ENCODE measurements at places on chromosomes 3 and 15.

DNA sequence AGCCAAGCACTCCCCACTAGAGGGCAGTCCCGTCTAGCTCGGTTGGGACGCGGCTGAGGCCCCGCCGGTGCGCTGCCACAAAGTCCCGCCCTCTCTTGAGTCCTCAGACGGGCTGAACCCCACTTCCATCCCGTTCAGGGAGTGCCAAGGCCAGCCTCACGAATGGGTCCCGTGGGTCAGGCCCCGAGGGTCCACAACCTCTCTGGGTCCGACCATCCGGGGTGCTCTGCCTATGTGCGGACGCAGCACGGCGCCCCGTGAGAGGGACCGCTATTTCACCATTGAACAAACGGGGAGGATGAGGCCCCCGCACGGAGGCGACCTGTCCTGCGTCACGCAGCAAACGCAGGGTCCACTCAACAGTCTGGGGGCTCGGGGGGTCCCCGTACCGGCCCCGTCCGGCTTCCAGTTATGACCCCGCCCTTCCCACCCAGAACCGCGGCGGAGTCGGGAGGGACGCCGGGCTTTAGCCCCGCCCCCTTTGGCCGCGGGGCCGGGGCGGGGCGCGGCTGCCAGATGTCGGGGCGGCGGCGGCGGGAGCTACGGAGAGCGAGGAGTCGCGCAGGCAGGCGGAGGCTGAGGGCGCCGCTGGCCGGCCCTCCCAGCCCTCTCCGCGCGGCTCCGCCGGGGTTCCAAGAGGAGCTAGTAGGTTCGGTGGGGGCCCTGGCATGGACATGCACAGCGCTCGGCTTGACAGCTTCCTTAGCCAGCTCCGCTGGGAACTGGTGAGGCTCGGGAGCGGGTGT lies at the start of gene INKA1:
Gene INKA1, plus strand, starts transcription at position 543 of the 746 bp plus-strand sequence. Its CDS starts 132 bp downstream, at position 675.
- peak; percentile 66 for DNase-seq

- no peak for DNase-seq
These were observed 377.2 kb upstream of the CFAP20DC start for GRCh38 chr3:59426821-59427565.

DNA sequence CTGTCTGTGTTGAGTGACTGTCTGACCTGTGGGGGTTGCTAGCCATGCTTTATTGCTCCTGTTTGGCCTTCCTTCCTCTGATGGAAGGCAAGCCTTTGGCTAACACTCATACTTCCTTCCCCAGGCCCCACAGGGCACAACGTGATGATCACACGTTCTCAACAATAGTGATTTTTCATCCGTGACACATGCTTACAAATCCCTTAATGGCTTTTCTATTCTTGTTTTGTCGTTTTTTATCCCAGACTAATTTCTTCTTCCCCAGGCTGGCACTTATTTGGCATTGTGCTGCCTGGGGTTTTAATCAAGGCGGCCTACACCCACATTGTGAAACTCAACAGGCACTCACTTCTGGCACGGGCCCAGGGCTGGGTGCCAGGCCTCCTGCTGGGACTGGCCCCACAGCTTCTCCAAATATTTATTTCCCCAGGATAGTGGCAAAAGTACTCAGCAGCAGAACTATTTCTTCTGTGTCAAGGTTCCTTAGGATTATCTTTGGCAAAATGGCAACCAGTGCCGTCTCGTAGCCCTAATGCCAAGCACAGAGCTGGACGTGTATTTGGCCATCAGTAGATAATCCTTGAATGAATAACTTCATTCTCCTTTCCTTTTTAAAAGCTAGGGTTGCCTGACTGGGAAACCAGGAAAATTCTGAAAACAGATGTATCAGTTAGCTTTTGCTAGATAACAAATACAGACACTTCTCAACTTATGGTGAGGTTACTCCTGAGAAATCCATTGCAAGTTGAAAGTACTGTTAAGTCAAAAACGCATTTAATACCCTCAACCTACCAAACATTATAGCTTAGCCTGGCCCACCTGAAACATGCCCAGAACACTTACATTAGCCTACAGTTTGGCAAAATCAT lies 30.6 kb downstream of the CMTM7 start:
- DNase-seq = no peak

DNA sequence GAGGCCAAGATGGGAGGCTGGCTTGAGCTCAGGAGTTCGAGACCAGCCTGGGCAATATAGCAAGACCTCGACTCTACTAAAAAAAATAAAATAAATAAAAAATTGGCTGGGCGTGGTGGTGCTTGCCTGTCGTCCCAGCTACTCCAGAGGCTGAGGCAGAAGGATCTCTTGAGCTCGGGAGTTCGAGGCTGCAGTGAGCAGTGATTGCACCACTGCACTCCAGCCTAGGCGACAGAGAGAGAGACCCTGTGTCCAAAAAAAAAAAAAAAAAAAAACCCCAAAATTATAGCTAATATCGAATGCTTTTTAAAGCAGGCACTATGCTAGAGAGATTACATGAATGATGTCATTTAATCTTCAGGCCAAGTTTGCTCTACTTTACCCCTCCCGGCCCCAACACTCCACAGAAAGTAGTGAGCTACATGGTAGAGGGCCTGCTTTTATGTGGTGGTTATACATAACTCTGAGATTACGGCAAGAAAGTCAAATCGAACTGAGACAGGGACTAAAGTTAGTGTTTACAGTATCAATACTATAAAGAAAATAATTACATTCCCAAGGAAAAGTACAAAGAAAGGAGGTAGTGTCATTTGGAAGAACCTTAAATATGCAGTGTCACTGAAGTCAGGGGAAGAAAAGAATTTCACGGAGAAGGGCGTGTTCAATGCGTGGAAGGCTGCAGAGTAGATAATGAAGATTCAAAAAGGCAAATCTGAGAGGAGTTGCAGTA lies 1.1 kb downstream of the ADPGK start:
- no peak for DNase-seq

DNA sequence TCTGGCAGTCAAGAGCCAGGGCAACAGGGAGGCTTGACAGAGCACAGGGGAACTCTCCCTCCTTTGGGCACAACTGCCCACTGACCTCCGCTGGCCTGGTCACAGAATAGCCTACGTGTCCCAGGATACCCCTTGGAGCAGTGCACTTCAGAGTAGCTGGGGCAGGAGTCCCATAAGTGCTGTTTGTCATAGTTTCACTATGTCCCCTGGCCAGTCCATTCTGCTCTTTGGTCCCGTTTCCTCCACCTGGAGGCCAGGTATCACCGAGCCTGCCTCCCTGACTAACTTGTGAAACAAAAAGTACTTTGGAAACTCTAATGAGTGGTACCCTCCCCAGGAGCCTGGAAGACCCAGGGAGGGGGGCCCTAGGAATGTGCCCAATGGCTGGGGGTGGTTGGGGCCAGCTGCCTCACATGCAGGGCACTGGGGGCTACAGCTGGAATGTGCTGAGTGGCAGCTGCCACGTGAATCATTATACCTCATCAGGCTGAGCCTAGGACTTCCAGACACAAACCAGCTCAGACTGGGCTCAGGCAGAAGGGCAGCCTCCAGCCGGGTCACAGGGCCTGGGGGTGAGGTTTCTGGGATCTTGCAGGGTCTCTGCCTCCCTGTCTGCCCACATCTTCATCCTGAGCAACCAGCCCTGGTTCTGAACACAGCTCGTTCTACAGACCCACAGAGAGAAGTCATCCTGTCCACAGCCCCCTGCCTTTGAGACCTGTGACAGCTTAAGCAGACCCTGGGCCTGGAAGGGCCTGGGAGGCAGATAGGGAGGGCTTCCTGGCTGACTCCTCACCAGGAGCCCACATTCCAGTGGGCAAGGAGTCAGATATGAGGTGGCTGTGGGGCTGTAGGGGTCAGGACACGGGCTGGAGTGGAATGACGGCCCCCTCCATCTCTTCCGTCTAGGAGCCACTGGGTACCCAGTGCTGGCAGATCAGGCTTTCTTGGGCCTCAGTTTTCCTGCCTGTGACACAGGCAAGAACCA lies 914 bp upstream of the PTH1R start:
- DNase-seq = no peak

DNA sequence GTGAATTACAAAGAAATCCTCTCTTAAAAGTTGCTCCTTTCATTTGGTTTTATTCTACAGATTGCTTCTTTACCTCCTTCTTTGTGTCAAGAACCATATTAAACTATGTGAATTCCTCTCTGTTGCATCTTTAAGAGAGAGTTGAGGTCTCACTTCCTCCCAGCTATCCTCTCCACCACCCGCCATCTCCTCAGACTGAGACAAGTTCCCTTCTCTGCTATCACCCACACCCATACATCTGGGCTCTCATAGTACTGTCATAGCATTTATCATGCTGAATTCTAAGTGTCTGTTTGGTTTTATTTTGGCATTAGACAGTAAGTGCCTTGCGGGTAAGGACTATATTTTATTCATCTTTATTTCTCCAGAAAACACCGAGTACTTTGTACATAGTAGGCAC lies 54.2 kb downstream of the B3GALNT1 start:
- DNase-seq = no peak

DNA sequence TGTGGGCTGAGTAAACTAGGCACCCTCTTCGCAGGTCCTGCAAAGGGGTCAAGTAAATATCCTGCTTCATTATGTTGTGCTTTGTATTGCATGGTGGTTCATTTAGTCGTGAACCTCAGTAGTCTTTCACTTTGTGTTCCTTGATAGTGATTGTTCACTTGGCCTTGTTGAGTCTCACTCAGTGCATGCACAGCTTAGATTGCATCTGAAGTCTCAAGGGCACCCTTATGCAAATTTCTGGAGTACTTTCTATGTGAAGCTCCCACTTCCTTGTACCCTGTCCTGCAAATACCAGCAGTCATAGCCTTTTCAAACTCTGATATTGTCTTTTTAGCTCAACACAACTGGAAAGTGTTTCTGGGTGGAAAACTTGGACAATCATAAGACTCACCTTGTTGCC lies 519.2 kb downstream of the NAALADL2 start:
- no peak for DNase-seq

DNA sequence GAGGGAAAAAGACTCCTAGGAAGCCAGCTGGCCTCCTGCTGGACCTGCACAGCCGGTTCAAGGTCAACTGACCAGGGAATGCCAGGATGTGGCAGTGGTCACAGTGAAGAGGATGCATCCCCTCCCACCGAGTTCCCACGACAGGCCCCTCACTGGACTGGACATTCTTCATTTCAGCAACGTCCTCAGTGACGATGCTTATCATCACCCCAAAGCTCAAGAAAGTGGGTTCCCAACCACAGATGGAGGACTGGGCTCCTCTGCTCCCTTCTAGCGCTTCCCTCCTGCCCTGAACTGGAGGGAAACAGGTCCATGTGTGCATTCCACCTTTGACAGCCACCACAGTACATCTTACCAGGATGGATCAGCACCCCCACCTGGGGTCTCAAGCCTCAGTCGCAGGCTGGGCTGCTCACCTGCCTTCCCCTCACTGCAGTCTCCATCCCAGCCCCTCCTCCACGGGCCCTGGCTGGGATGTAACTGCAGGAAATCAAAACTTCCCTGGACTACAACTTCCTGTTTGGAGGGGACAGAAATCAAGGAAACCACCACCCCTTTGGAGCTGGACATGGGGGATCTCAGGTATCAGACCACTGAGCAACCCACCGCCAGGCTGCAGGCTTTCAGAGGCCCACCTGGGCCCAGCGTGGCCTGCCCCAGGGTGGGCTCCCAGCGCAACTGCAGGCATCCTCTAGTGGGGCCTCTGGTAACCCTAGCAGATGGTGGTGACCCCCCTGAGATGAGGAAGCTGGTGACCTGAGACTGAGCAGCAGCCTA lies 7.3 kb downstream of the CALML4 start:
- no peak for DNase-seq

GRCh38 chr15:82139823-82140268 lies 94.0 kb upstream of the MEX3B start:
- no peak for DNase-seq

GRCh38 chr3:52537726-52538421 lies 1.5 kb downstream of the UQCC5 start:
- no peak for DNase-seq

GRCh38 chr15:41870689-41871081 lies 23.2 kb downstream of the SPTBN5 start:
- DNase-seq = no peak

- no peak for DNase-seq
These were observed 623.8 kb downstream of the FOXP1 start for GRCh38 chr3:70959506-70960291.

GRCh38 chr3:108396336-108396735 lies 100.0 kb downstream of the HHLA2 start:
- no peak for DNase-seq

- DNase-seq = no peak
These were observed 121.8 kb downstream of the ADAM10 start for GRCh38 chr15:58627701-58628100.

- DNase-seq = no peak
These were observed 19.7 kb upstream of the CCDC174 start for GRCh38 chr3:14631687-14632441.

DNA sequence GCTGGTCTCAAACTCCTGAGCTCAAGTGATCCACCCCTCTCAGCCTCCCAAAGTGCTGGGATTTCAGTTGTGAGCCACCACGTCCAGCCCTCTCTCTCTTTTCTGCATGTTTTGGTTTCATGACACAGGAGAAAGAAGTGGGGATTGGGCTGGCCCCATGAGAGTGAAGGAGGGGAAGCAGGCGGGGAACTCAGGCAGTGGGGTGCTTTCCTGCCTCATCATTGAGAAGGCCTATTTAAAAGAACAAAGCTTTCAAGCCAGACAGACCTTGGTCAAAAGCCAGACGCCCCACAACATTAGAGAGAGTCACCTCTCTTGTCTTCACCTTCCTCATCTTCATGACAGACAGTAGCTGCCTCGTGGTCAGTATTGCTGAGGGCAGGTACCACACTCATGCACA lies 15.9 kb downstream of the PSTPIP1 start:
- no peak for DNase-seq

GRCh38 chr15:101684384-101684783 lies 32.2 kb upstream of the TM2D3 start:
- DNase-seq = no peak

DNA sequence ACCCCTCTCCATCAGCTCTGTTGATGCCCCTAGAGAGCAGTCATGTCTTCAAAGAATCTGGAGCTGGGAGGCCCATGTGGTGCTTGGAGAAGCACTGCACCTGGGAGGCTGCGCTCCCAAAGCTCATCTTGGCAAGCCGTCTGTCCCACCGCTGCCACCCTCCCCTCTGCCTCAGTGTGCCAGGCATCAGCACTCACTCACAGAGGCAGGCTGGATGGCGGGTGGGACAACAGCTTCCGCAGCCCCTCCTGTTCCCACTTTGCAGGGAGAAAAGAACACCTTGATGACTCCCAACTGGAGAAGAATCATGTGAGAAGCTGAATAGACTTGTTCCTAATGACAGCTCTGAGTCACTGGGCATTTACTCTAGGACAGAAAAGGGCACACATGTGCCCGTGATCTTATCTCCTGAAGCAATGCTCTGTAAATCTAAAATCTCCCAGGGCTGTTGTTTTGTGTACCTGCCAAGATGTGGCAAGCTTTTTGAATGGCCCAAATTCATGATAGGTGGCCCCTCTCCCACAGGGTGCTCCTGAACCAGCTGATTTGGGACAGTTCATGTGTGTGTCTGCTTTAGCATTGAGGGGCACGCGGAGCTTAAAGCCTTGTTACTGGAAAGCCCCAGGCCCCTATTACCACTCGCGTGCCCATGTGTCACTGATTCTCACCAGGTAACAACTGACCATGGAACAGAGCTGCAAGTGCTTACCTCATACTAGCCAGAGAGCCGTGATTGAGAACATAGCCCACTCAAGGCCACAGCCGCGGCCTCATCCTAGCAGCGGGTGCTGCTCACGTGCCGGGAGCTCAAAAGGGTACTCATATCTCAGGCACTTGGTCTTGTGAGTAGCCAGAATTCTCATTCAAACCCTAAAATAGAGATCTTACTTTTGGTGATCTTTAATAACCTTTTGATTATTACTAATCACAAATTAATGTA lies 104.4 kb downstream of the DNAJB8 start:
- DNase-seq = no peak

Measured in activated gamma-delta T cell (primary cell).